ENCODE measurements at places on chromosomes 3 and 15.

GRCh38 chr3:142735462-142735861 lies 11.6 kb downstream of the TRPC1 start:
- no peak for DNase-seq

GRCh38 chr3:179743913-179744312 lies 91.1 kb downstream of the USP13 start:
- no peak for DNase-seq

DNA sequence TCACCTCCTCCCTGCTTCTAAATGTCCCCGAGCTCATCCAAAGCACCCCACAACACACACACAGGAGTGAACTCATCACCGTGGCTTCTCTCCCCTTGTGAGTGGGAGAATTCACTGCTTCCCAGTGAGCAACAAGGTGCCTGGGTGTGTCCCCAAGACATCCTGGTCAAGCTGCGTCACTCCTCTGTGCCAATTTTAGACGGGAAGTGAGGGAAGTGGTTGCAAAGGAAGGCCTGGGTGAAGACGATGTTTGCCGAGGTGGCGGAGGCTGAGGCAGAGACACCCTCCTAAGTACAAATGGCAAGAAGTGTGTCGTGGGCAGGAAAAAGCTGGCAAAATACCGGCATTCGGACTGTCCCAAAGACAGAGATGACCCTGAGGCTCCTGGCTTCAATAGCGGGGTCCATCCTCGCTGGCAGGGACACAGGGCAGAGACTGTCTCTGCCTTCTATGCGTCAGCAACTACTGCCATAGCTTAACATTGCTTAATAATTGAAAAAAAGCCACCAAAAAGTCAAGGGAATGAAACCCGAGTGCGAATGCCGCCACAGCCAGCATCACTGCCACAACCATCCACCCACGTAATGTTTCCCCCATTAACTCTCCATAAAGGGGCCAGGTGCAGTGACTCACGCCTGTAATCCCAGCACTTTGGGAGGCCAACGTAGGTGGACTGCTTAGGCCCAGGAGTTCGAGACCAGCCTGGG lies 72.8 kb downstream of the VGLL4 start:
- no peak for DNase-seq

- DNase-seq = no peak
These were observed 49.4 kb upstream of the CCDC174 start for GRCh38 chr3:14602006-14602803.

GRCh38 chr15:95326431-95327182 lies 1003.9 kb upstream of the NR2F2 start:
- DNase-seq = no peak

Data from activated effector memory CD4-positive, alpha-beta T cell treated with Interleukin-2 at 50 U/mL for 16 hours (primary cell).